ENCODE measurements at places on chromosomes 11 and 22.

DNA sequence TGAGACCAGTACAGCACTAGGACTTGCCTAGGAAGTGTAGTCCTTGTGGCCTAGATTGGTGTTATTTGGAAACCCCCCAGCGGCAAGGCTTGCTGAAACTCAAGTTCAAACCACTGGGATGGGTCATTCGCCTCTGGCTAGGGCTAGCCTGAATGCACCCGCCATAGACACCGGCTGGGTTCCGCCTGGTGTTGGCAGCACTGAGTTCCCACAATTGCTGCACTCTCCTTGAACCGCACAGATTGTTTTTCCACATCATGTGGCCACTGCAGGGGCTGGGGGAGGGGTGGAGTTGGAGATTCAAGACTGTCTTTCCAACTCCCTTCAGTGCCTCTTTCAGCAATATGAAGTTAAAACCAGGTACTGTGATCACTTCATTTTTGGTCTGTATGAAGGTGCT, 43.1 kb downstream of the CCDC73 start:
- no peak for DNase-seq

- no peak for DNase-seq
Observed at GRCh38 chr11:35330931-35331330, 88.4 kb downstream of the SLC1A2 start.

DNA sequence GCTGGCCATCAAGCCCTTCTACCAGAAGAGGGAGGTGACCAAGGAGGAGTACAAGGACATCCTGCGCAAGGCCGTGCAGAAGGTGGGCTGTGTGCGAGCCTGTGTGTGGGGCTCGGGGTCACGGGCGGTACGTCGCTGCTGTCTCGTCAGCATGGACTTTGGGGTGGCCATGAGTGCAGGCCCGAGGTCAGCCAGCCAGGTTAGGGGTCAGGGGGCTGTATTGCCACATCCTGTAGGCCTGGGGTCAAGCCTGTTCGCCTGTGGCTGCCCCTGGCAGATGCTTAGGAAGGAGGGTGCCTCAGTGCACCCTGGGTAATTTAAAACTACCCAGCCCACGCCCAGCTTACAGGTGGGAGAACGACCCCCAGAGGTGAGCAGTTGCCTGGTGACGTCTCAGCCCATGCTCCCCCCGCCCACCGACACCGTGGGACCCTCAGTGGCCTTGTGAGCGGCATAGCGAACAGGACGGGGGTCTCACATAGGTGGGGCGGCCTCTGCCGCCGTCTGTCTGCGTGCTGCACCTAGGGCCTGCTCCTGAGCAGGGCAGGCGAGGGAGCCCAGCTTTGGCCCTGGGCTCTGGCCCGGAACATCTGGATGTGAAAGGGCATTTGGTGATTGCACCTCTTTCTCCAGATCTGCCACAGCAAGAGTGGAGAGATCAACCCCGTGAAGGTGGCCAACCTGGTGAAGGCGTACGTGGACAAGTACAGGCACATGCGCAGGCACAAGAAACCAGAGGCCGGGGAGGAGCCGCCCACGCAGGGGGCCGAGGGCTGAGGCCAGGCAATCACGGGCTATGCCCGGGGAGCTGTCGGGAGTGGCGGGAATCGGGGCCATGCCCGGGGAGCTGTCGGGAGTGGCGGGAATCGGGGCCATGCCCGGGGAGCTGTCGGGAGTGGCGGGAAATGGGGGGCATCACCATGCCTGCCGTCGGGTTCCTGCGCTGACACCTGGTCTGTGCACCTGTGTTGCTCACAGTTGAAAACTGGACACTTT, 4.5 kb downstream of the IRF7 start:
- DNase-seq, result no peak

- no peak for DNase-seq
Observed at GRCh38 chr11:8314916-8315315, 51.2 kb upstream of the LMO1 start.

GRCh38 chr11:14906993-14907392, 15.0 kb upstream of the CYP2R1 start:
- DNase-seq, result no peak

DNA sequence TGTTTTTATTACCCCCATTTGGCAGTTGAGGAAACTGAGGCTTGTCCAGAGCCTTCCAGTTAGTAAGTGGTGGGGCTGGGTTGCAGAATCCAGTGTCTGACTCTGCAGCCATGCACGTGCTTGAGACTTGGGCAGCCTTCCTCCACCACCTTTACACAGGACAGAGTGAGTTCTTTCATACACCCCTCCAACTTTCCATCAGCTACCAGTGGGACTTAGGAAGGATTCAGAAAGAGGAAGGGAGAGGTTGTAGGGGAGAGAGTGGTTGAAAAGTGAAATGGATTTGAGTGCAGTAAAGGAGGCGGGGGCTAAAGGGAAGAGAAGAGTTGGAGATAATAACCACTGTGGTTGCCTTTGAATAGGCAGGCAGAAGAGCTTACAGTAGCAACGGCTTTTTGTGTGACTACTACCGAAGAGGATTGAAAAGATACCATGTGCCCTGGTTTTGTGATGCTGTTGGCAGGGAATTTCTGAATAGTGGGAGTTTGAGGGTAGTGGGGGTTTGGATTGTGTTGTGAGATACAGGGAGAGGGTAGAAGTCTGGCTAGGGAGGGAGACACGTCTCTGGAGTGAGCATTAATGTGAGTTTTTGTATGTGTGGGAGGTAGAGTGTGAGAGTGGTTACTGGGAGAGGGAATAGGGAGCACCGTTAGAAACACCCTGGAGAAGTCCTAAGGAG, 1.7 kb downstream of the UVRAG start:
- no peak for DNase-seq

- no peak for DNase-seq
Observed at GRCh38 chr11:119356349-119357031, 10.0 kb upstream of the MFRP start.

DNA sequence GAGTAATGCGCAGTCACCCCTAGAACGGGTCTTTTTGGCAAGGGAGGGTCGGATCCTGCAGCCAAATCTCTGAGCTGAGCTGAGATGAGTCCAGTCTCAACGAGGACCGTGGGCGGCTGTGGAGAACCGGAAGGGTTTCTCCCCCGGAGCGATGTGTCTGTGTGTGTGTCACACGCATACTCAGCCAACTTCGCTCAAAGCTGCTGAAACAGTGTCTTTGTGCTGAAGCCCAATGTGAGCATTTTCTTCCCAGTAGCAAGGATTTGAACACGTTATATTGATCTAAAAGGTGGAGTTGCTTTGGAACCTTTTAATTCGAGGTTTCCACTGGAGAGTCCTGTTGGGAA, 1.4 kb upstream of the CELSR1 start:
- DNase-seq, result no peak

- DNase-seq, result no peak
Observed at GRCh38 chr11:27902981-27903624, 202.8 kb upstream of the BDNF start.

Measured in 8988T (cell line).